ENCODE measurements at places on chromosomes 12 and 14. TPM values are rescaled to one million over a fixed set of nuclear protein-coding genes. Genes with fewer than 3 reads are reported as not detected.

The KRT72 gene
- total RNA-seq = 12.0 TPM

The GRIN2B gene
- 0.30 TPM for total RNA-seq

The SSPN gene
- total RNA-seq = 30.6 TPM

The INSM2 gene
- total RNA-seq = not detected

The CNIH1 gene
- total RNA-seq = 40.2 TPM

The LMO3 gene
- 8.9 TPM for total RNA-seq

Measured in skin of body (tissue), 3 donors.